Left colon (tissue), 2 donors: ENCODE measurements at places on chromosomes 6 and 20.
A peak's percentile ranks its signal among the peaks of the same experiment; 100 is the strongest.

DNA sequence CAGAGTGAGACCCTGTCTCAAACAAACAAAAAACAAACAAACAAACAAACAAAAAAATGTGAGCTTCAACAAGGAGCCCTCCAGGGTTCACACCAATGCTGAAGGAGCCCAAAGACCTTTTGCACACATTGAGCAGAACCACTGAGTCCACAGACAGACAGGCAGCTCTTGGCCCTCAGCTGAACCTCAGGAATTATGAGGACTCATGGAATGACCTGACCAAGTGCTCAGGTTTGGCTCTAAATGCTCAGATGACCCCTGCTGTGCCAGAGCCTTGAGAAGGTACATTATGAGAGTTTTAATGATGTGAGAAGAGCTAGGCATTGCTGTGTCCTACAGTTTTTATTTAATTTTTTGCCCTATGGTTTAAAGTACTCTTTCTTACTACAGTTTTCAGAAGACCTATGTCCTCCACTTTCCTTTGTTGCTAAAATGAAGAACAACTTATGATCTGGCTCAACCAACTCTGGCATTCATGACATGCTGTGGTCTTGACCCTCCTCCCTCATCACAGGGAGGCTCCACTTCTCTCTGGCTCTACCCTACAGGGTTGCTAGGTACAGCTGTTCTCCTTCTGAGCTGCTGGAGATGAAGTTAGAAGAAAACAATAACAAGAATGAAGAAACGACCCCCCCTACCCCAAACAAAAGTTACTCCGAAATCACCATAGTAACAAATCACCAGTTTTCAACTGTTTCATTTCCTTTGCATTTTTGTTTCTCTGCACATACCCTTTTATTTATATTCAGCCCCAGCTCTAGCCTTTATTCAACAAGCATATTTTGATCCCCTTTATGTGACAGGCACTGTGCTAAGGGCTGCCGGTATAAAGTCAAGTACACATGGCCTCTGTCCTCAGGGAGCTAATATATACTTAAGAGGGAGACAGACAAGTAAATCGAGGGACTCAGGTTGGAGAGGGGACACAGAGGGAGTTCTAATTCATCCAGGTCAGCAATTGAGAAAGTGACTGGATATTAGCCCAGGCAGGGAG is 128.7 kb upstream of the TRAF3IP2 start:
- no peak for DNase-seq

DNA sequence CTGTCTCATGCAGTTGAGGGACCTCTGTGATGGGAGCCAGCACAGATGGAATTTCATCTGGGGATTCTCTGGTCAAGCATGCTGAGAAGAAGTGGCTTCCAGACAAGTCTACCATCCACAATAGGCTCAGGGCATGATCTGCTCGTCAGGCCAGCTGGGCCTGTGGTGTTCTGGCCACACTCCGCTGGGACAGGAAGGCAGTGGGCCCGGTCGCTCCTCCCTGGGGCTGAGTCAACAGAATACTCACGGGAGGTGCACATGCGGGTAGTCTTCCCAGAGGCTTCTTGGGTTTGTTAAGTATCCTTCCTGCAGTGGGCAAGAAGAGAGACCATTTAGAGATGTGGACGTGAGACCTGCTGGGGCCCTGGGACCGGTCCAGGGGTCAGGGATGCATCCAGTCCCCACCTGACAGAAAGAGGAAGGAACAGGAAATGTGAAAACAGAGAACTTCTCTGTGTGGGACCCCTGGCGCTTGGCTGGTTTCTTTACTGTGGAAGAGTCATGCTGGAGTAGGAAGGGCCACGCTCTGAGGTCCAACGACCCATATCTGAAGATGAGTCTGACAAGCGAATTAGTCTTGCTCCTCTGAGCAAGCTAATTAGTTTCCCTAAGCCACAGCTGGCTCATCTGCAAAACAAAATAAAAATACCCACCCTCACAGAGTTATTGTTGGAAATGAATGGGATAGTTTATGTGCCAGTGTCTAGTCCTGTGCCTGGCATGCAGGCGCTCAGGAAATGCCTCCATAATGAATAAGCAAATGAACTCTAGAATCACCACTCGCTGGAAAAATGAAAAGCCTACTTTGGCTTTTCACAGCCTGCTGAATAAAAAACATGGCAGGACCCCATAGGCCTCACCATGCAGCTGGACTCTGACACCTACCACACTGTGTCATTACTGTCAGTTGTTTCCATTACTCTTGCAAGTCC is 67.3 kb downstream of the TRAM2 start:
- no peak for DNase-seq

DNA sequence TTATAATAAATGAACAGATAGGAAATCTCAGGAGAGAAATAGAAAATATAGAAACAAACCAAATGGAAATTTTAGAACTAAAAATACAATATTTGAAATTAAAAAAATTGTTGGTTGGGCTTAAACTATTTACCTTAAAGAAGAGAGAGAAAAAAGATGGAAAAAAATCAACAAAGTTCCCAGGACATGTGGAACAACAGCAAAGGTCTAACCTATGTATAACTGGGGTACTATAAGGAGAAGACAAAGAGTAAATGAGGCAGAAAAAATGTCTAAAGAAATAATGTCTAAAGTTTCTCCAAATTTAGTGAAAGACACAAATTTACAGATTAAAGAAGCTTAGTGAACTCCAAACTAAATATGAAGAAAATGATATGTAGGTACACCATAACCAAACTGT is 41.1 kb upstream of the ZBTB24 start:
- DNase-seq: no peak

DNA sequence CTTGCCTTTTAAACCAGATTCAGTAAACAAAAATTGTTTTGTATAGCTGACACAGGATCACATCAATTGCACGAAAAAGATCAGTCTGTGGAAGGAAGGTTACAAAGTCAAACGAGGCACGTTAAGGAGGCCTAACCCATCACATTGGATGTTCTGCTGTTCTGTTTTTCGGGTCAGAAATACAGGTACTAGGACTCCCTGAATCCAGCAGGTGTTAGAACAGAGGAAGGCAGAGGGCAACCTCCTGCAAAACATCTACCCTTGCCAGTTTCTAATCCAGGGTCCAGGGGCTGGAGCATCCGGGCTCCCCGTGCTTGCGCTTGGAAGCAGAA is 64.6 kb downstream of the PLG start:
- no peak for DNase-seq

GRCh38 chr20:64256282-64256935 is 861 bp downstream of the PCMTD2 start:
- no peak for DNase-seq

DNA sequence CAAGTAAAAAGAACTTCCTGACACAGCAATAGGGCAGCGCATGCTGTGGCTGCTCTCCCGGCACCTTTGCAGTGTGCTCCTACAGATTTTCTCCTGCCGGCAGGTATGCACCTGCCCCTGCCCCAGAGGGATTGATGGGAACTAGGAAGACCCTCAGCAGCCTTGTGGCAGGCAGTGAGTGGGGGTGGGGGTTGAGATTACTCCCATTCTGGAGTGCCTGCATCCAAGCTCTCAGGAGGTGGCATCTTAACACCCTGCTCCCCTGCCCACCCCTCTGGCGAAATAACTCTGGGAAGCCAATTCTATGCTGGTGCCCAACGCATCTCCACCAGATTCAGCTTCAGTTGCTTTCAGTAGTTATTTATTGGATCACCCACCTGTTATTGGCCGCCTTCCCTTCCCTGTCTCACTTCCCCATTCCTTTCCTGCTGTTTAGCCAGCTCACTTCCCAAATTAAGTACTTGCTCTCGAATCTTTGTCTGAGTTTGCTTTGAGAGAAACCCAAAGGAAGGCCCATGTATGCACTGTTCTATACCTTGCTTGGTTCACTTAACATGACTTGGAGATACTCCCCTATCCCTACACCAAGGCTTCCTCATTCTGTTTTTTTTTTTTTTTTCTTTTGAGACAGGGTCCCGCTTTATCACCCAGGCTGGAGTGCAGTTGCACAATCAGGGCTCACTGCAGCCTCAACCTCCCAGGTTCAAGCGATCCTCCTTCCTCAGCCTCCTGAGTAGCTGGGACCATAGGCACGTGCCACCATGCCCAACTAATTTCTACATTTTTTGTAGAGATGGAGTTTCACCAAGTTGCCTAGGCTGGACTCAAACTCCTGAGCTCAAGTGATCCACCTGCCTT is 29.3 kb upstream of the SLC23A2 start:
- DNase-seq: no peak

DNA sequence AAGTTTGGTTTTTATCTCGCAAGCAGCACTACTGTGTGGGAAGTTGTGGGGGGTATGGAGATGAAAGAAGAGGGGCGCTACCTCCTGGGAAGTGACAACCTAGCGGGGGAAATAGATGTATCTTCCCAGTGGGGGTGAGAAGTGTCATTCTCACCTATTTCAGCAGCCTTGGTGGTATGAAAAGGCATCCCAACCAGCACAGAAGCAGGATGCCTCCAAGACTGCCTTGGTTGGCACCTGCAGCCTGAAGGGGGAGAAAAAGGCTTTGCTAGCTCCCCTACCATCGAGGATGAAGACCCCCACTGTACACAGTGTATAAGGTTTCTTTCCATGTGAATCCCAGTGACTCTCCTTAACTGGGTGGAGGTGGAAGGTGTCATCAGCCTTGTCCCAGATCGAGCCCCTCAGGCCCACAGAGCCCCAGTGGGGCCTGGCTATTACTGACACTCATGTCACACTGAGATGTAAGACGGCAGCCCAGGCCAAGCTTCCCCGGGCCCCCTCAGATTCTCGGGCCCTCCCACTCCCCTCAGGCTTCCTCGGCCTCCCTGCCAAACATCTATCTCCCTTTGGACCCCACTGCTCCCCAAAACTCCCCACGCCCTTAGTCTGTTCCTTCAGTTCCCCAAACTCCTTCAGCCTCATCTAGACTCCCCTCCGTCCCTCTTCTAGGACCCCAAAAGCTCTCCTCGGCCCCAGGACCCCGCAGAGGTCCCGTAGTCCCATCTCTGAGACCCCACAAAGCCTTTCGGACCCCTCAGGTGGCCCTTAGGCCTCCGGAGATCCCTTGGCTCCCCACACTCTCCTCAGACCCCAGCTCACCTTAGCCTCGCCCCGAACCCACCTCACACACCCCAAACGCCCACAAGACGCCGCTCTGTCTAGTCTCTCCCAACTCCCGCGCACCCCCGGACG is 688 bp downstream of the COMMD7 start:
- no peak for DNase-seq

DNA sequence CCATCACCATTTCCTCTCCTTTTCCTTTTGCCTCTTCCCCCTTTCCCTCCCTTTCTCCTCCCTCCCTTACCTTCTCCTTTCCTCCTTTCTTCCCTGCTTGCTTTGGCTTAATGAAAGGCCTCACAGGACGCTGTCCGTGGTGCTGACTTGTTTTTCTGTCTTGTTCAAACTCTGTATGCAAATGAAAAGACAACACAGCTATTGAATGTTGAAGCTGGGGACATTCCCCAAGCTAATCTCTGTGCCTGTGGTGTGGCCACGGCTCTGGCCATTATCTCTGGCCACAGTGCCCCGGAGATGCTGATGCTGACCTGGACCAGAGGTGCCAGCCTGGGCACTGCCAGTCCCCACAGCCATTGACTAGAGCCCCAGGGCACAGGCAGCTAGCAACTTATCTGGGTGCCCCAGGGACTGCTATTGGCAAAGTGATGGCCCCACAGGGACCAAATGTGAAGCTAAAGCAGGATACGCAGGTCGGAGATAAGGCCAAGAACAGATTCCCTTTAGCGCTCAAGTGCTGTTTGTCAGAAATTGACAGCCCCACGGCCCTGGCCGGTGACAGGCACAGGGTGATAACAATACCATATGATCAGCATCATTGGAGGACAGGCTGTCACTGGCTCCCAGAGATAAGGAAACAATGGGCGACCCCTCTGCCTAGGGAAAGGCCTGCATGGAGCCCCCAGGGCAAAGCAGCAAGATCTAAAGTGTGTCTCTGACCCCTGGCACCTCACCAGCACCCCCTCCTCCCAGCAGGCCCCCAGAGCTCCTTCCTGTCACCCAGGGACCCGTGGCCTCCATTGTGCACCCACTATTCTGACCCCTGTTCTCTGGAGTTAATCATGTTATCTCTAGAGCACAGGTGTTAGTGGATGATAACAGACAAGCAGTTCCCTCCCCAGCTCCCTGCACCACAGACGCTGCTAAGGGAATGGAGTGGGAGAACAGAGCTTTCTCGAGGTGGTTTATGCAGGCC is 31.6 kb upstream of the SLC32A1 start:
- peak; percentile 63 for DNase-seq

DNA sequence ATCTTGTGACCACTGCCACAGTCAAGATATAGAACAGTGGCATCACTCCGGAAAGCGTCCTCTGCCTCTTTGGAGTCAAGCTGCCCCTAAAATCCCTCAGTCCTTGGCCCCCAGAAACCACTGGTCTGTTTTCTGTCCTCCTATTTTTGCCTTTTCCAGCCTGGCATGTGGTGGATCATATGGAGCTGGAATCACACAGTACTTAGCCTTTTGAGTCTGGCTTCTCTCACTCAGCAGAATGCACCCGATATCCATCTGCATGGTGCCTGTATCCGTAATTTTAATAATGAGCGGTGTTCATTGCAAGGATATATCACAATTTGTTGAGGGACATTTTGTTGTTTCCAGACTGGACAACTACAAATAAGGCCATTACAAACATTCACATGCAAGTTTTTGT is 49.0 kb upstream of the STX16 start:
- DNase-seq: no peak
